ENCODE measurements at places on chromosomes 6 and 20. TPM values are rescaled to one million over a fixed set of nuclear protein-coding genes. Genes with fewer than 3 reads are reported as not detected.

IPCEF1 gene
- 1.2 TPM for total RNA-seq

KCNG1 gene
- total RNA-seq: 0.65 TPM

BHLHE23 gene
- total RNA-seq: not detected

DNA sequence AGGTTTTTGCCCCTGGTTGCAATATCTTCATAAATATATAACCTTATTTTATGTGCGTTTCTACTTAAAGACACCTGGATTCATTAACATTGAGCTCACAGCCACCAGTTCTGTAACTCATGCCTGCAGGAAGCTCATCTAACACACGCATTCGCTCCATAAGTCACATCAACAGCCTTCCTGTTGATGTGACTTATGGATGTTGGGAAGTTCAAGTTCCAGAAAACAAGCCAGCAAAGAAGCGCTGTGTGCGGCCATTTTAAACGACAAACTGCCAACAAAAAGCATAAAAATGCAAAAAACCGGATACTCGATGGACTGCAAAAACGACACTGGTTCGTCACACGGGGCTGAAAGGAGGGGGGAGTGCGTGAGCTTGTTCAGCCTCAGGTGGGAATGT lies 77.9 kb upstream of the NFATC2 start:
- DNase-seq: no peak

- DNase-seq: no peak
Measured at GRCh38 chr20:19598117-19598850, 159.8 kb upstream of the RIN2 start.

DNA sequence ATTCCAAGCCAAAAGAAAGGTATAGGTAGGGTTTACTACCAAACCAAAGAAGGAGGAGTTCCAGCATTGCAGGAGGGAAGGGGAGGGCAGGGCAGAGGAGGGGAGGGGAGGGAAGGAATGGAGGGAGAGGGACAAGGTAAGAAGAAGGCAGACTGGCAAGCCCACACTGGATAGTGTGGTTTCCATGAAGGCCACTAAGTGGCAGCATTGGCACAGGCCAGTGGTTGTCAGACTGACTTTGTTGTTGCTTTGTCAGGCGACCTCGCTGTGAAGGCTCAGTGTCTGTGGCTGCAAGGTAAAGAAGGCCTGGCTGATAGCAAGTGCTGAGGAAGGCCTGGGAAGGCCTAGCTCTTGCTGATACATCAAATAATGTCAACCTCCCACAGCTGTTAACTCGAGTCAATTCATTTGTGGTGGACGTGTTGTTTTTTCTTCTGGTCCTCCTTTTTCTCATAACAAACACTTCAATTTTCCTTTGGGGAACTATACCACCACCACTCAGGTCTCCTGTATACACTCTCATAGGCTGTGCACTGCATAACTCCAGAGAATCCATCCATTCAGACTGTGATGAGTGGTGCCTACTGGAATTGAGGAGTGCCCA lies 7.7 kb upstream of the ZNF334 start:
- no peak for DNase-seq

DNA sequence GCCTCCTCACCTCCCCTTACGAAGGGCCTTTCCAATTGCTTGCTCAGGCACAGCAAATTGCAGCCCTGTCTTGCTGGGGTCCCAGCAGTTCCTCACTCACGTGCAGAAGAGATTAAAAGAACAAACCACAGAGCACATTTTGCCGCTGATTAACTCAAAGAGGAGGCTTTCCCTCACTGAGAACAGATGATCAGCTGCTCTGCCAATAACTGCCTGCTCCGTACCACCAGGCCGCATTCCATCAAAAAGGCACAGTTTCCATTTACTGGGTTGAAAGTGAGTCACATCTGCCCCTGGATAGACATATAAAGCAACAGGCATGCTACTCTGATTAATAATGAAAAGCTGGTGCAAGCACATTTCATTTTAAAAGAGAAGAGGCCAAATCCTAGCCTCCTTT lies 446.8 kb downstream of the PTPRT start:
- DNase-seq: no peak

DNA sequence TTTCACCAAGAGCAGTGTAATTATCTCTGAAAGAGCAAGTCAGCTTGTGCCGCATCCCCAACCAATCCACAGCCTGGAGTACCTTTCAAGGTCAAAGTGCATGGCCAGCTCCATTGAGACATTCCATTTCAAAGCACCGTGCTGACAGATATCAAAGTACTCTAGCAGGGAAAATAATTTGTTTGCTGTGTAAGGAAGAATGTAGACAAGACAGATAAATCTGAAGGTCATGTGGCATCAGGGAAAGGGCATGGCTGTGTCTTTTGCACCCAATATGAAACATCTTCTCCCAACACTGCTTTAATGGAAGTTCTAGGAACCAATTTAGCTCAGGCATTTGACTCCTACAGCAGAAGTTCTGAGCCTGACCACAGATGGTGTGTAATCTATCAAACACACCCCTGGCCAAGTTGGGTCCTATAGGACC lies 242.7 kb upstream of the TAB2 start:
- no peak for DNase-seq

GRCh38 chr6:166586424-166587156 lies at the start of gene RAMACL:
Gene RAMACL (minus strand): TSS chr6:166586678. CDS start chr6:166586477, 201 bp downstream.
- DNase-seq: no peak
